ENCODE measurements at places on chromosomes 6 and 20.

DNA sequence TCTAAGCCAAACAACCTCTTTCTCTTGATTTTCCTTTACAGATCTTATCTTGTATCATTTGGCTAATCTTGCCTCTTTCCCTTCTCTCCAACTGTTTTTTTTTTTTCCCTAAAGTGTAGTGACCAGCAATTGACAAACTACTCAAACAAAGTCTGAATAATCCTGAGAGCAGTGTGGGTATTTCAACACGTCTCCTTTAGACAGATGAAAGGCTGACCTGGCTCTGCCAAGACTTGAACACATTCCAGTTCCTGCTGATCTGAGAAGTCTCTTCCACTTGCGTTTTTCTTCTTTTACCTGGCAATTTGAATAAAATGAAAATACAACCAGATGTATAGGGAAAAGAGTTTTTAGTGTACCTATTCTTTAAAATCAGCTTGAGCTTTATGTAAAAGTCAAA lies 168.4 kb downstream of the GJA10 start:
- no peak for DNase-seq

DNA sequence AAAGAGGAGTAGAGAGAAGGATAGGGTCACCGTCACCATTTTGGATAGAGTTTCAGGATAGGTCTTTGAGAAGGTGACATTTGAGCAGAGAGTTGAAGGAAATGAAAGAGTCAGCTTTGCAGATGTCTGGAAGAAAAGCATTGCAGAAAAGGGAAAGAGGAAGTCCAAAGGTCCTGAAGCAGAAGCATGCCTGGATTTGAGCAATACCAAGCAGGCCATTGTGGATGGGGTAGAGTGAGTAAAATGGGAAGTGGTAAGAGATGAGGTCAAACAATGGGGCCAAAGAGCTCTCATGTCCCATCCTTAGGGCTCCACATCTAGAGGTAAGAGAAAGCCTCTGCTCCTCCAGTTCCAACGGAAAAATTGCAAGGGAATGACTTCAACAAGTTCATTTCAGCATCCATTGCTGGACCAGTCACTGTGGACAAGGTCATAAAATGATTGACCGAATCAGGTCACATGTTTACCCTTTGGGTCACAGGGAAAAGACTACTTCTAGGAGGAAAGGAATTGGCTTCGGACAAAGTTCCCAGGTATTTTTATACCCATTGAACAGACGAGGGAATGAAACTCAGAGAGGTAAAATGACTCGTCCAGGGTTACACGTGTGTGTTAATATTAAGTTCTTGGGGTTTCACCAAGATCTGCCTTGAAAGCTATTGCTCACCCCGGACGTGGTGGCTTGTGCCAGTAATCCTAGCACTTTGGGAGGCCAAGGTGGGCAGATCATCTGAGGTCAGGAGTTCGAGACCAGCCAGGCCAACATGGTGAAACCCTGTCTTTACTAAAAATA lies 6.6 kb upstream of the SAMHD1 start:
- DNase-seq = no peak

GRCh38 chr6:69022993-69023392 lies 387.9 kb downstream of the ADGRB3 start:
- DNase-seq = no peak

GRCh38 chr20:8299921-8300320 lies 167.9 kb downstream of the PLCB1 start:
- no peak for DNase-seq

DNA sequence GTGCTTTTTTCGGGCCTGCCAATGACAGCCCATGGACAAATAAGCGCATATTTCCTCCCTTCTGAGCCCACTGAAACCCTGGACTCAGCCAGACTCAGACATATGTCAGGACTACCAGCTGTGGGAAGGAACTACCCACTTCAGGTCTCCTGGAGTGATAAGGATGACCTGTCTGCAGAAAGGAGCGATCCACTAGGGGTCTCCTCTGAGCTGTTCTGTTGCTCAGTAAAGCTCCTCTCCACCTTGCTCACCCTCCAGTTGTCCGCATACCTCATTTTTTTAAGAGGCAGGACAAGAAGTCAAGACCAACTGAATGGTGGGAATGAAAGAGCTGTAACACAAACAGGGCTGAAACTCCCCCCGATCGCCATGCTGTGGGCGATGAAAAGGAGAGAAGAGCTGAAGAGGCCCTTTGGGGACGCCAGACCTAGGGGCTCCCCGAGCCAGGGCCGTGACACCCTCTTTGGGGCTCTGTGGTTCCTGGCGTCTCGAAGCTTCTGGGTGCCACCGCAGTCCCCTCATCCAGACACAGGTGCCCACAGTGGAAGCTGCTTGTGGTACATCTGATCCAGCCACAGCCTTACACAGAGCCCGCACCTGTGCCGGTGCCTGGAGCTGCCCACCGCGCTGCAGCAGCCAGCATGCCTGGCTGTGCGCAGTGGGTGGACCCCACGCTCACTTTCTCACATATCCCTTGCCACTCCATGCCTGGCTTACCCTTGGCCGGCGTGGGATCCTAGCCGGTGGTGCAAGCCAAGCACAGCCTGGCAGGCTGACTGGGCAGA lies 68.8 kb downstream of the EYS start:
- DNase-seq = no peak

- no peak for DNase-seq
These were observed 22.1 kb downstream of the ZKSCAN3 start for GRCh38 chr6:28371706-28372451.

DNA sequence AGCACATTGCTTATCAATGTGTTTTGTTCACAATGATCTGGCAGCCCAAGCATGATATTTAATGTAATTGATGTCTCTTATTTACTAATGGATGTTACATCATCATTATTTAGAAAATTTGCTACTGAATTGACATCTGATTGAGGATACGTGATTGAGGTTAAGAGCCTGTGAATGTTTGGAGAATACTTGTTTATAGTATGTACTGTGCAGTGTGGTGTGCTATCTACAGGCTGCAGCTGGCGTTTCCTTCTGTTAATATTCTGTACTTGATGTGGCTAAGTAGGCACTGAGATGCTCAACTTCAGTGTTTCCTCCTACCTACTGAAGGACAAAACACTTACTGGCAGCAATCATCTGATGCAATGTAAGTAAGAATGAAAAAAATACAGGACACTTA lies 709.6 kb upstream of the FLRT3 start:
- no peak for DNase-seq

All from CD4-positive, alpha-beta T cell treated with Interleukin-12 subunit alpha and Interleukin-12 subunit beta, for 1 hour (primary cell).